HCT116 (cell line): ENCODE measurements at places on chromosomes 6 and 20.

GRCh38 chr6:95242560-95242959 is 334.8 kb upstream of the MANEA start:
- DNase-seq, result no peak

DNA sequence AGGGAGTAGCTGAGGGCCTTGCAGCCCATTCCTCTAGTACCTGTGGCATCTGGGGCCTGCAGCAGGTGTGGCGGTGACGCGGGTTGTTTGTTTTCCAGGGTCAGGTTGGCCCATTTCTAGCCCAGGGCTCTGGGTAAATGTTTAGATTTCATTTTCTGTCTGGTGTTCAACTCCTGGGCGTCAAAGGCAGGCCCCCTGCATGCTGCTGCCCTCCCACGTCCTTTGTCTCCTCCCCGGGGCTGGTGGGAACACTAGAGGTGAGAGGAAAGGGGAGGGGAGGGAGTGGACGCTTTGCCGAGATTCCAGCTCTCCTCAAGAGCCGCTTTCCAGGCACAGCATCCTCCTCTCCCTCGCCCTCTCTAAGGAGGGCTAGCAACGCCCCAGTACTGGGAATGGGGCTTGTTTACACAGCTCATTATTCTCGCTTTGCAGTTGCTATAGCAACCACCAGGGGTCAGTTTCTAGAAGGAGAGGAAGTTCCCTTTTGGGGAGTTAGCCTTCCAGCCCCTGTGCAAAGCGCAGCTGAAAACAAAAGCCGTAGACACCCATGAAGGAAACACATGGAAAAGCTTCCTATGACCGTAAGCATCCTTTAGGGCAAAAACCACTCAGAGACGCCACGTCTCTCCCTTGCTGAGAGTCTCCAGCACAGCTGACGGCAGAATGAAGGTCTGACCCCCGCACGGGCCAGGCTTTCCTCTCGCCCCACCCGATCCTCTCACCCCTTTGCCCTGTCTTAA is 170.6 kb downstream of the LY86 start:
- DNase-seq, result peak; percentile 32

DNA sequence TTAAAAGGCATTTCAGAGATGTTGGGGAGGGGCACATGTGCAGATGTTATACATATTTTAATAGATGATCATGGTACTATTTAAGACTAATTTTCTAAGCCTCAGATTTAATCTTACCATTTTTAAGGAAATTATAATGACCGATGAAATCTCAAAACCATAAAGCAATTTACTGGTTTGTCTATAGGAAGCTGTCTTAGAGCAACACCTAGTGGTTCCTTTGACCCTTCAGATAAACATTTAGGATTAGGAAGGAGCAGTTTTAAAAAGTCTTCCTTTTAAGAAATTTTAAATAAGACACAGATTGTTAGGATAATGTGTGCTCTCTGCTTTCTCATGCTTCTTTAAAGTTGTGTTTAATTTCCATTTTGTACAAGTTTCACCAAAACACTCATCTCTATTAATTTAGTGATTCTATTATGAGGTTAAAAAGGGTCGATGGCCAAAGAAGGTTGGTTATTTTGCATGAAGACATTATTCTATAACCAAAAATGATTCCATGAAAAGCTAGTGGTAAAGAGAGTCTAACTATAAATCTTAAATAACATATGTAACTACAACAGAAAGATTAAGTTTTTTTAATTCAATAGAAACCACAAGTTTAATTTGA is 376.4 kb downstream of the HACE1 start:
- peak; percentile 15 for DNase-seq

DNA sequence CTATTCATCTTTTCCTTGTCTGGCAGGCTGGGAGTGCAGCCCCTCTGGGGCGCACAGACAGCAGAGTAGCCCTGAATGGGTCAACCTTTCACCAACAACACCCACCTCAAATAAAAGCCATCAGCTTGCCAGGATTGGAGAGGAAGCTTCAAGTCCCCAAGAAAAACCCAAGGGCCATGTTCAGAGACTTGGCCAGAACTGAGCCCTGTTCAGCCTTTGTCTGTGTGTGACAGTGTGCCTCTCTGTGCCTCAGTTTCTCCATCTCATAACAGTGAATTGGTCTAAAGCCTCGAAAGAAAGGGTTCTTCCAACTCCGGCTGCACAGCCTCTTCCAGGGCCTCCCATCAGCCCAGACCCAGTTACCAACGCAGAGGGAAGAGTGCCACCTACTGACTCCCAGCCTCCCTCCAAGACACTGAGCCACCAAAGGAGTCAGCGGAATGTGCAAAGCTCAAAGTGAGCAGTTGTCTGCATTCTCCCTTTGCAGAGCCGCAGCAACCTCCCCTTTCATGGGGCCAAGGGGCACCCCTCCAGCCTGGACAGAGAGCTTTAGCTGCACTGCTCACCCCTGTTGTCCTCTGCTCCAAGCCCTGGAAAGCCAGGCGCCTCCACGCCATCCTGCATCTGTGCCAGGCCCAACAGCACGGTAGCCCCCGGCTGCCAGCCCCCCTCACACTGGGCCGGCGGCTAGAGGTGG is 82.7 kb upstream of the TOP1 start:
- DNase-seq, result peak; percentile 19

- no peak for DNase-seq
These were observed 9.6 kb upstream of the HSF2 start for GRCh38 chr6:122389704-122390372.

DNA sequence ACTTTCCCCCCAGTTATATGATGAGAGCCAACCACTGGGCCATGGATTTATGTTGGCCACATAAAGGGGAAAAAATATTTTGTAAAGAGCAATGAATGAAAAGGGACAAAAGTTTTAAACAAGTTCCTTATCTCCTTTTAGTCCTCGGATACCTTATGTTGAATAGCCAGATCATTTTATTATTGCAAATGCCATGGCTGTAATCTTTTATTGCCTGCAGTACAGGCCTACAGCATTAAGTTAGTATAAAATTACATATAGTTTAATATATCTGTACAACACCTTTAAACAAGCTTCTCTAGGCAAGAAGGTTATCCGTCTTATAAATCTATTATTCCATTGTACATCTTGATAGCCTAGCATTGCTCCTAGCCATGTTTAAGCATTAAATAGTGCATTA is 93.9 kb upstream of the SLC35B3 start:
- DNase-seq, result no peak

- no peak for DNase-seq
These were observed 9.5 kb upstream of the HLA-DOA start for GRCh38 chr6:33018904-33019303.

GRCh38 chr20:47540443-47541354 is 39.0 kb downstream of the NCOA3 start:
- peak; percentile 24 for DNase-seq

- no peak for DNase-seq
These were observed 219.0 kb downstream of the ERMARD start for GRCh38 chr6:169970306-169970988.

- DNase-seq, result no peak
These were observed 39.2 kb downstream of the PREX1 start for GRCh38 chr20:48788486-48789072.

DNA sequence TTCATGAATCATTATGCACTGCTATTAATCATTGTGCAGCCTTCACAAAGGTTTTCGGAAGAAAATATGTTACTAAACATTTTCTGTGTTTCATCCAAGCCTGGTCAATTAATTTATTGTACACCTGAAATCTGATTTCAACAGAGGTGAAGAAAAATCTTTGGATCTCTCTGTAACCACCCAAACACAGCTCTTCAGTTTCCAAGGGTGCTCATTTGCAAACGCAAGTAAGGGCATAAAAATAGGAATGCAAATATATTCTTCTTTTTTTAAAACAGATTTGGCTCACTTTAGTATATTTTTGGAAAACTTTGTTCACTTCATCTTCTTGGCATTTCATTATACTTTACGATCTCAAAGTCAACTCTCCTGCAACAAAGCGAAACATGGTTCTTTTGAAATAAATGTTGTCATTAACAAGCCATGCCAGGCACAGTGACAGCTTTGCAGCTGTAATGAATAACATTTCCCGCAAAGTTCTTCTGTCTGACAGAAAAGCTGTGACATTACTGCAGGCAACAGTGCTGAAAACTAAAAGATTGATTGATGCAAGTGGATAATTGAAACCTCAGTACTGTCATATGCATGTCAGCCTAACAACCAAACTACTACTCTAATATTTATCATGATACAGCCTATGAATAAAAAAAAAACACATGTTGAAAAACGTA is 348.3 kb downstream of the FRK start:
- no peak for DNase-seq

GRCh38 chr20:36102809-36103596 is 51.5 kb upstream of the EPB41L1 start:
- no peak for DNase-seq

DNA sequence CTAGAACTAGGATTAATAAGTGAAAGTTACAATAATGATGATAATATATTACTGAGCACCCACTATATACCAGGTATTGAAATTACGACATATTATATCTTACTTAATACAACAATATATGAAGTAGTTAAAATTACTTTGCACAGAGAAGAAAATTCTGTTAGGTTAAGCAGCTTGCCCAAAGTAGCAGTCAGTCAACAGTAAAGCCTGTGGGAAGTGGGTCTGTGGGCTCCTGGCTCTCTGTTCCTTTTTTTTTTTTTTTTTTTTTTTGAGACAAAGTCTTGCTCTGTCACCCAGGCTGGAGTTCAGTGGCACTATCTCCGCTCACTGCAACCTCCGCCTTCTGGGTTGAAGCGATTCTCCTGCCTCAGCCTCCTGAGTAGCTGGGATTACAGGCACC is 4.8 kb upstream of the GTF2H4 start:
- no peak for DNase-seq

DNA sequence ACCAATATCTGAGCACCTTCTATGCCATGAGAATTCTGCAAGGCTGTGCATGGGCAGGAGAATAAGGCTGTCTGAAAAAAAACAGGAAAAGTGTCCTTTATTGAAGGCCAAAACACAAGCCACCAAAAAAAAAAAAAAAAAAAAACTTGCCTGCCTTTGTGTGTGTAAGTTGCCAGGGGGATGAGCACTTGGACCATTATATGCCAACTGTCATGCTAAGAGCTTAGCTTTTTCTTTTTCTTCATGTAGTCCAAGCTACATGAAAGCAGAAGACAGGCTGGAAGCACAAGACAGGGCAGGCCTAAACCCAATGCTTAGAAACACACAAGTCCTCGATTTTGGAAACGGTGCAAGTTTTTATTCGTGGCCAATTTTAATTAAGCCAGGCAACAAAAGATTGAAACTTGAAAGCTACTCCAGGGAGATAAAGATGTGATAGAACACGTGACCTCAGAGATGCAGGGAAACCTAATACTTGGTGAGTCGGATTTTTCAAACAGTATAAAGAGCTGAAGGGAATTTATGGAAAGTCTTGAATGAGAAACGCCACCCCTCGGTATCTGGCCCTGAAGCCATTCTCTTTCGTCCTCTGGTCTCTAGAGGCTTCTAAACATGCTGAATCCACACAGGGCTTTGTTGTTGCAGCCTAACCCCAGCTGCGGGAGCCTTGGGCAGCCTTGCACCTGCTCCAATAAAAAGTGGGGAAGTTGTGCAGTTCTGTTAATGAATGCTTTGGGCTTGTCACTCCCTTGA is 8.6 kb downstream of the BMP7 start:
- DNase-seq, result no peak

DNA sequence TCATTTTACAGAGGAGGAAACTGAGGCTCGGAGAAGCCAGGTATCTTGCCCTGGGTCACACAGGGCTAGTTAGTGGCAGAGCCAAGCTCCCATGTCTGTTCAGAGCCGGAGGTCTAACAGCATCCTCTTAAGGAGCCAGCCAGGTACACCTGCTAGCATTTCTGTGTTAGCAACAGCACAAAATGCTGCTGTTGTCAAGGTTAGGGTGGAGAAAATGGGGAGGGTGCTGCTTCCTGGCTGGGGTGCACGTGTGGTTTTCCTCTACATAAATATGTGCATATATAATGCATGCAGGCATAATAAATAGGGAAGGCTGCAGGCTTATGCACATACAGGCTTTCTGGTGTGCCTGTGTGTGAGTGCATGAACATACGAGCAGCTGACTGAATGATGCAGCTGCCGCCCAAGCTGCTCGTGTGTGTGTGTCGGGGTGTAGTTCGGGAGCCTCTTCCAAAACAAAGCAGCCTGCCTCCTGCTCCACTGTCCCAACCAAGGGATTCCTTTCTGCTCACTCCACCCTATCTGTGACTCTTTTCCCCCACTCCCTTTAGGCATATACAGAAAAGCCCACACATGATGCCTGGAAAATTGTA is 86.6 kb downstream of the CD40 start:
- DNase-seq, result no peak

GRCh38 chr6:163776196-163776905 is 361.8 kb downstream of the QKI start:
- DNase-seq, result no peak

GRCh38 chr6:85579581-85579980 is 14.1 kb downstream of the SNX14 start:
- DNase-seq, result no peak

- DNase-seq, result no peak
These were observed 21.3 kb upstream of the SGK1 start for GRCh38 chr6:134339216-134339615.

GRCh38 chr20:7672571-7672970 is 267.7 kb downstream of the HAO1 start:
- no peak for DNase-seq

GRCh38 chr20:24892522-24892921 is 56.5 kb upstream of the CST7 start:
- no peak for DNase-seq

DNA sequence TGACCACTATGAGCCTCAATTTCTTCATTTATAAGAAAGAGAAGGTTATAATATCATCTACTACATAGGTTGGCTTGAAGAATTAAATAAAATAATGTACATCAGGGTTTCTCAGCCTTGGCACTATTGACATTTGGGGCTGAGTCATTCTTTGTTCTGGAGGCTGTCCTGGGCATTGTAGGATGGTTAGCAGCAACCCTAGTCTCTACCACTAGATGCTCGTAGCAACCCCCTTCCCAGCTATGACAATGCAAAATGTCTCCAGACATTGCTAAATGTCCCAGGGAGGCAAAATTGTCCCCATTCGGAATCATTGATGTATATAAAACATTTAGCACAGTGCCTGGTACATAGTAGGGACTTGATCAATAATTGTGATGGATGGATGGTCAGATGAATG is 152.1 kb downstream of the KHDC1L start:
- DNase-seq, result no peak

DNA sequence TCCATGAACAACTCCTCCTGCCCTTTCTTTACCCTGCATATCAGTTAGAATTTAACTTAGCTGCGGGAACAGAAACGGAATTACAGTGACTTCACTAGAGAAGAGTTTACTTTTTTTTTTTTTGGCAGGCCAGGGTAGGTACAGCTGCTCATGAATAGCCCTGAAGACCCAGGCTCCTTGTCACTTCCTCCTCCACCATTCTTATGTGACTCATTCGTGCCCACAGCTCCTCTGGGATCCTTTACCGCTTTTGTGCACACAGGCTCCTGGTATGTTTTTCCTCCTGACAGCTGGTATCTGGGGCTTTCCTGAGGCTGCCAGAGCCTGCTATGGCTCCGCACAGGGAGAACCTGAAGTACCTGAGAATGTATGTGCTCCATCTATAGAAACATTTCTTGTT is 3.9 kb upstream of the KCNS1 start:
- no peak for DNase-seq

DNA sequence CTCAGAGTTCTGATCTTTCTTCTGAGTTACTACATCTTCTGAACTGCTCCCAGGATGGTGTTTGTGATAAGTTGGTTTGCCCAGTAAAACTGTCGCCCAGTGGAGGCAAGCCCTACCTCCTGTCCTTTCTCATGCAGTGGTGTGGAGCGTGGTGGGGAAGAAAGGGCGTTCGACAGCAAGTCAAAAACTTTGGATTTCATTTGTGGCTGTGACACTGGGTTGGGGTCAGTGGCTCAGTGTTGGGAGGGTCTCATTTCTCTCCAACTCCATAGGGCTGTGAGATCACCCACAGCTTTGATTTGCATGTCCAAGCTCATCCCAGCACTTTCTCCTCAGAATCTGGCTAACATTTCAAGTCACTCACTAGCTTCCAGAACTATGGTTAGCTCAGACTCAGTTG is 17.5 kb upstream of the SLC22A2 start:
- no peak for DNase-seq
